ENCODE measurements at places on chromosomes 7 and 10.

DNA sequence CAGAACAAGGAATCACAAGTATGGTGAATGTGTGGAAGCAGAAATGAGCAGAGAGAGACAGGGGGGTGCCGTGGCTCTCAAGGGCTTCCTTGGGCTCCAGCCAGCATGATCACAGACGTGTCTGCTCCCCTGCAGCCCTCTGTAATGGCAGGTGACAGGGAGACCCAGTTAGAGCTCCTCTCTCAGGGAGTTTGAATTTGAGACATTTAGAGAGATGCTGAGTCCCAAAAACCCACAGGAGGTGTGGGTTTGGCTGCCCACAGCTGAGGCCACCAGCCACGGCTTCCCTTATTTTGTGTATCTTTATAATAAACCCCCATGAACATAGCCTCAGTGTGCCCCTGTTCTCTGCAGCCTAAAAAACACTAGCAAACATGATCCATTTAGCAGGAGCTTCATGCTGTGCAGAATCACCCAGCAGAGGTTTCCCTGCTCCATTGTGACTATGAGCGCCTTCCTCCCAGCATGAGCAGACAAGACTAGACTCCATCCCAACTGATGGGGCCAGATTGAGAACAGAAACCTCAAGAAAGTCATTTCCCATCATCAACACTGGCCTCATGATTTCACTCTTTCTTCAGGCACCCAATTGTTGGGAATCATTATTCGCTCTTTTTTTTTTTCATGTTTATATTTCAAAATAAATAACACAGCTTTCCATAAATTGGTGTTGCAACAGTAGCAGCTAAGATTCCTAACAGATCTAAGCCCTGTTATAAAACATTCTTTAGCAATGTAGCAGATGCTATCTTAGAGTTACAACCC lies 13.4 kb downstream of the NOD1 start:
- DNase-seq = peak; percentile 86

- no peak for DNase-seq
These were observed 281.2 kb upstream of the VSTM2A start for GRCh38 chr7:54260941-54261371.

GRCh38 chr7:5545222-5545914 lies 121.7 kb upstream of the TNRC18 start:
- DNase-seq = no peak

- DNase-seq = no peak
These were observed at the start of gene GTF2I for GRCh38 chr7:74657692-74658177. Gene GTF2I, plus strand, starts transcription at chr7:74657718. Its CDS starts 31,411 bp downstream, at chr7:74689129.

All from AG10803 (cell line).